ENCODE measurements at places on chromosomes 7 and 10.

DNA sequence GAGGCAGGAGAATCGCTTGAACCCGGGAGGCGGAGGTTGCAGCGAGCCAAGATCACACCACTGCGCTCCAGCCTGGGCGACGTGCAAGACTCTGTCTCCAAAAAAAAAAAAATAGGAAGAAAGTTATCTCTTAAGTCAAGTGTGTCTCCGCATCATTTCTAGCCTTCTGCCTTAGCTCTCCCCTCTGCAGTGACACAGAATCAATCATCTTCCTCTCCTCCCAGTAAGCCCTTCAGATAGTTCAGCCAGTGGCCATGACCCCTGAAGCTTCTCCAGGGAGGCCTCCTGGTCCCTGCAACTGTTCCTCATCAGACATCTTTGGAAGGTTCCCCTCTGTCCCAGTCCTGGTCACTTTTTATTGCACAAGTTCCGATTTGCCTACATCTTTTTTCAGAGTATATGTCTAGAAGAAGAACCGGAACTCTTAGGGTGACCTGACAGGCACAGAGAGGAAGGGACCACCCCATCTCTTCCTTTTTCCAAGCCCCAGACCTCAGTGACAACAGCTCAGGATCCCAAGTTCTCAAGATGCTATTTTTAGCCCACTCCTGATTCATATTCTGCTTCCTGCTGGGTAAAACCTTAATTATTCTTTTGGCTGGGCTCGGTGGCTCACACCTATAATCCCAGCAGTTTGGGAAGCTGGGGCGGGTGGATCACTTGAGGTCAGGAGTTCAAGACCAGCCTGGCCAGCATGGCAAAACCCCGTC lies 6.6 kb upstream of the RHBDD2 start:
- DNase-seq, result no peak

DNA sequence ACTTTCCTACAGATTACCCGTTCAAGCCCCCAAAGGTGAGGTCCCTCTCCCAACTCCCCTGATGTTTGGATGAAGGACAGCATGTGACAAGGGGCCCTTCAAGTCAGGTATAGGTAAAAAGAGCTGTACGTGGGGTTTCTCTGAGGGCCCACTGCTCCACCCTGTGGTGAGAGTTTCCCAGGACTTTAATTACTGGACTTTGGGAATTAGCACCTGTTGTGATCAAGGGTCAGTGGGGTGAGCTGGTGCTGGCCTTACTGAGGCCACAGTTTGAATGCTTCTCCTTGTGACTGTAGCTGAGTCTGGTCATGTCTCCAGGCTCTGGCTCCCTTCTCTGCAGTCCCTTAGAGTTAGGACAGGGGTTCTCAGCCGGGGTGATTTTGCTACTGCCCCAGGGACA lies 16.8 kb downstream of the UBE2D4 start:
- no peak for DNase-seq

GRCh38 chr10:32263300-32263699 lies 83.7 kb downstream of the EPC1 start:
- DNase-seq, result no peak

GRCh38 chr7:45924283-45924682 lies 3.2 kb upstream of the IGFBP3 start:
- DNase-seq, result no peak

DNA sequence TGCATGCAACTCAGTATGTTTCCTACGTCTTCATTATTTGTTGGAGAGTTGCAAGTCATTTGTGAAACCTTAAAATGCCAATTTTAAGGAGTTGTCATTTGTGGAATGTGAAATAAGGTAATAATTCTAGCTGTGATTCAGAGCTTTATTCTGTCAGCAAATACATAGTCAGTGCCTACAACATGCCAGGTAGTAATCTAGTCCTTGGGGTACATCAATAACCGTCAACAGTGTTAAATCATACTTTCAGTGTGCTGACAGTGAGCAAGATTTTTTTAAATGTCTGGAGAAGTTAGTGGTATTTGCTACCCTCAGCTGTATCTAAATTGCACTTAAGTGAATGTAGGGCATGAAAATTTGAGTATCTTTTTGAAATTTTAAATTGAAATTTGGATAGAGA lies 36.7 kb downstream of the MPLKIP start:
- no peak for DNase-seq

DNA sequence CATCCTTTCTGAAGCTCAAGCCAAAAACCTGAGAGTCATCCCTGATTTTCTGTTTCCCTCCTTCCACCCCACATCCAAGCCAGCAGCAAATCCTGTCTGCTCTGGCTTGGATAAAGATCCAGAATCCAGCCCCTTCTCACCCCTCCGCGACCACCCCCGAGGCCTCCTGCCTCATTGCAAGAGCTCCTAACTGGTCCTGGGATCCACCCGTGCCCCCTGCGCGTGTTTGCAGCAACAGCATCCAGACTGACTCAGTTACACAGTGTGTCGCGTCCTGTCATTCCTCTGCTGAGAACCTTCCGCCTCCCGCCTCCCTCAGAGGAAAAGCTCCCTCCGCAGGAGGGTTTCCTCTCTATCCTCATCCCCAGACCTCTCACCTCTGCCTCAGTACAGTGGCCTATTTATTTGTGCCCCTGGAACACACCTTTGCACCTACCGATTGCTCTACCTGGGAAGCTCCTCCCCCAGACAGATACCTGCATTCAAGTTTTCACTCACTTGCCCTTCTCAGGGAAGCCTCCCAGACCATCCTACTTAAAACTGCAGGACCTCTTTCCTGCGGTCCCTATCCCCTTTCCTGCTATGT lies 21.6 kb upstream of the GRID1 start:
- peak; percentile 3 for DNase-seq

DNA sequence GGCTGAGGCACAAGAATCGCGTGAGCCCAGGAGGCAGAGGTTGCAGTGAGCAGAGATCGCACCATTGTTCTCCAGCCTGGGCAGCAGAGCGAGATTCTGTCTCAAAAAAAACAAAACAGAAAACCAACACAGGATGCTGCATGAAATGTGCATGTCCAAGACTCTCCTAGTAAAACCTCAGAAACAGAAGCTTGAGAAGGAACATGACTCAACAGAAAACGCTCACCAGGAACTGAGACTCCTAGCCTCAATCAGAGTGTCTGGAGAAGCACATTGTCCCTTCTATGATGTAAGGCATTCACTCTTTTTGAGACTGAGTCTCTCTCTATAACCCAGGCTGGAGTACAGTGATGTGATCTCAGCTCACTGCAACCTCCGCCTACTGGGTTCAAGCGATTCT lies 168.3 kb downstream of the MYOF start:
- no peak for DNase-seq

DNA sequence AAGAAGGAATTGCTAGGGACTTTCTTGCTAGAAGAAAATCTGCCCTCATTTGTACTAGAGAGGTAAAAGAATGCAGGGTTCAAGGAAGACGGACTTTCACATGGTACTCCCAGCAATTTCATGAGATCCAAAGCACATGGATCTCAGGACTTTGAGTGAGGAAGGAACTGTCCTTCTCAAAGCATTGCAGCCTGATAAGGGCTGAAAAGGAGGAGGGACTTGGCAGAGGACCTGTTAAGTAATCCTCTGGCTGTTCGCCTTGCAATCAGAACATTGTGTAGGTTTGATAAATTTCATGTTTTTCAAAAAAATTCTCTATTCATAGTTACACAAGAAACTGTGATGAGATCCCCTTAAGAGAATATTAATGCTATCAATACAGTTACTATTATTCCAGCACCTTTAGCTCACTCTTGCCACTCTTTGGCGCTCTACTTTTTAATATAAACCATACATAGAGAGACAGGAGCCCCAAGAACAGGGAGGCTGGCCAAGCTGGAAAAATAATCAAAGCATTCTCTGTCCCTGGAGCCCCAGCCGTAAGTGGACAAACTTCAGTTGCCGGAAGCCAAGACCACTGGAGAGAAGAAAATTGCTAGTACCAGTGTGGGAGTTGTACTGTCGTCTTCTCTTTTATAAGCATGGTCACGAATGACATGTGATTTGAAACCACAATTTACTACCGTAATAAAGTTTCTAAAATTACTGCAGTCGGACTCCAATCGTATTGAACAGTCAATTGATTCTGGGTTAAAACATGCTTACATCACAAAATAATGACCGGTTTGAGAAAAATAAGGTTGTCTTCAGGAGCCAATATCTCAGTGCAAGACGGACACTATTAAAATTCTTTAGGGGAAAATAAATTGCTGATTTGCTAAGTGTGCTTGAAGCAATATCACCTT lies 424.4 kb downstream of the SDK1 start:
- DNase-seq, result no peak

- no peak for DNase-seq
Measured at GRCh38 chr7:158602905-158603772, 15.5 kb upstream of the PTPRN2 start.

DNA sequence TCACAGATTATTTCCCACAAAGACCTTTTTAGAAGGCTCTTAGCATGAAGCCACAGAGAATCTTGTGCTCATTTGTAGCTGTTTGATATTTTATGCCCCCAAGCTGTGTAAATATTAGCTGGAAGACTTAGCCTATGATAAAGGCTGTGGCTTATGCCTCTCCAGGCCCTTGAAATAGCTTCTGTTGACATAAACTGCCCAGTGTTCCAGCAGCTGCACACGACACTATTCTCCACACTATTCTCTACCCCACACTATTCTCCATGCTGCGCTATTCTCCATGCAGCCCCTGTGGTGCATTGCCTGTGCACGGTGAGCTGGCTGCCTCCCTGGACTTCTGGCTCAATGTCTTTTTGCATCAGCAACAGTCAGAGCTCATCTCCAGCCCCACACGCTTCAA lies 13.1 kb downstream of the DDC start:
- no peak for DNase-seq

- DNase-seq, result no peak
Measured at GRCh38 chr10:33111488-33112051, 153.5 kb upstream of the ITGB1 start.

- DNase-seq, result no peak
Measured at GRCh38 chr7:7099584-7100014, 82.7 kb upstream of the C1GALT1 start.

DNA sequence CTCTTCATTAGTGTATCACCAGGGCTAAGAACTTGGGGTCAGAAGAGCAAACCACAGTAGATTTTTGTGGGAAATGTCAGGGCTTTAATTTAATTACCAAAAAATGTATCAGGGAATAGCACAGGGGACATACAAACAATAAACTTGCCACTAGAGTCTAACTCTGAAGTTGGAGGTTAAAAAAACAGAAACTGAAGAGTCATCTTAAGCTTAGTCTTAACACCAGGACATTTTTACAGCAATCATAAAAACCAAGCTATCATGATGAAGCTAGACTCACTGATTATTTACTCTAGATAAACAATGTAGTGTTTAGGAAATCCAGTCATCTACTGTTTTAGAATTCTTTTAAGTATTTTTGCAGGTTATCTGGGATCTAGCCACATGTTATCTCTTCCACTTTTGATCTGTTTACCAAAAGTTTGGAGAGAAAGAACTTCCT lies 48.4 kb upstream of the GLI3 start:
- no peak for DNase-seq
